ENCODE measurements at places on chromosomes 1 and 21. TPM values are rescaled to one million over a fixed set of nuclear protein-coding genes. Genes with fewer than 3 reads are reported as not detected.

DNA sequence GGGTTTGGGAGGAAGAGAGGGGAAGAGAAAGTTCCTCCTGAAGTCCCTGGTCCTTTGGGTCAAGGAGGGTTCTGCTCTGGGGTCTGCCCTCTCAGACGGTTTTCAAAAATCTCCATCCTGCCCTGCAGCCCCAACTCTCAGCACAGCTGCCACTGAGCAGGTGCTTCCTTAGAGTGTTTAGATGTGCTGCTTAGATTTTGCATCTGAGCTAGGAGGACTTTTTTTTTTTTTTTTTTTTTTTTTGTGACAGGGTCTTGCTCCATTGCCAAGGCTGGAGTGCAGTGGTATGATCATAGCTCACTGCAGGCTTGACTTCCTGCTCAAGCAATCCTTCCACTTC, 324.9 kb upstream of the POU3F1 start:
- DNase-seq, result no peak

Gene KIAA1614
- 3.1 TPM for total RNA-seq

DNA sequence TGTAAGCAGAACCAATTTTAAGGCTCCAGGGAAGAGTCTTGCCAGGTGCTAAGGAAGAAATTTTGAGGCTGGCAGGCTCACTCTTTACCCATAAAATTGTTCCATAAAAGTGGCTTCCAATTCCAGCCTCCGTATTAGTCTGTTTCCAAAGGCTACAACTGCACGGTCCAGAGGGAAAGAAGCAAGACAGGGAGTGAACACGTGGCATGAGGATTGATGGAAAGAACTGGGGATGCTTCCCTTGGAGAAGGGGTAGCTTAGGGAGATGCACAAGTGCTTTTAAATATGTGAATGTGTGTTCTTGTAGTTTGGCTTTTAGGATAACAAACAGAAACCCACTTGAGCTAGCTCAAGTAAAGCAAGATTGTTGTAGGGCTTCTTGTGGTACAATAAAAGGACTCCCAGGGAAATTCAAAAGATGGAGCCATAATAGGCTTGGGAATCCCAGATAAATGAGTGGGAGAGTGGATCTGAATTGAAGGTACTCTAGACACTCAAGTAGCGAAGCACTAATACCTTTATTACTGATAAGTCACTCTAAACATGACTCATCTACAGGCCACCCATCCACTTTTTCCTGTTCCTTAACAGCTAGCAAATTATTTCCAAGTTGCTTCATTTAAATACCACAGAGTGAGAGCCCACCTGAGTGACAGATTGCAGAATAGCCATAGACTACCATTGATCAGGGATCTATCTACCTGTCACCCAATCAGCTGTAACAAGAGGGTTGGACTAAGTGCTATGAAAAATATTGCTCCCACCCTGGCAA, 34.8 kb upstream of the NPL start:
- DNase-seq, result no peak

DNA sequence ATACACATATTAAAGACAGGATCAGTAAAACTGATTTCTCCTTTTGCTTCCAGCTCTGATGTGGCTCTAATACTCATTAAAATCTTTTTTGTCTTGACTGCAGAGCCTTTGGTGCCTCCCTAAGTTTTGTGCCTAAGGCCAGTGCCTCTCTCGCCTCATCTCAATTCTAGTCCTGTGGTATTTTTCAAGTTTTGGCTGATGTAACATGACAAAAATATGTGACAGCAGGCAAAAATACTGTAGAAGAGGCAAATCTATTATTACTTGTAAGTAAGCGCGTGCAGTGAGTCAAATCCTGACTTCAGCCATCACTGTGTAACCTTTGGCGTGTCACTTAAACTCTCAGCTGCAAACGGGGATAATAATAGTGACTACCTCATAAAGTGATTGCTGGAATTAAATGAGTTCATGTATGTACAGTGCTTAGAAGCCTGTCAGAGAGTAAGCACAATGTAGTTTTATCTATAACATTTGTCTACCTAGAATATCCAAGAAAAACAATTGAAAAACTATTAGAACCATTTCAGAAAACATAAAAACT, 74.0 kb downstream of the MAB21L3 start:
- DNase-seq, result no peak

- no peak for DNase-seq
Measured at GRCh38 chr1:245304698-245305097, 149.9 kb downstream of the KIF26B start.

DNA sequence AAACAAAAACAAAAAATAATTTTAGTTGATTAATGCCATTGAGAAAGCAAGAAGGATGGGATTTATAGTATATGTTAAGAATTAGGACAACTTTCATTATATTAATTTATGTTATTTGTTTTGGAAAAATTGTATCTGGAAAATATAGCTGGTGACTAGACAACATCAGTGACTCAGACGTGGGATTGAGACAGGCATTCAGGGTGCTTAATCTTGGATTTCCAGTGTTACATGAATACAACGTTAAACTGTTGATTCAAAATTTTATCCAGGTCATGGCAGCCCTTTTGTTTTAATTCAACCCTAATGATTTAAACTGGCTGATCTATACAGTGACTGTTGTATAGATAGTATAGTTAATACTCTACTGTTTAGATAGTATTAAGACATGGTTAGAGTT, 827.1 kb upstream of the B3GALT2 start:
- no peak for DNase-seq

Gene TACSTD2
- 1.7 TPM for total RNA-seq

Gene SORT1
- total RNA-seq, result 169 TPM

Gene NBPF14
- total RNA-seq, result 33.5 TPM

Gene TIPRL
- total RNA-seq, result 29.9 TPM

GRCh38 chr1:58116284-58116683, 430.2 kb downstream of the OMA1 start:
- DNase-seq, result no peak

- DNase-seq, result no peak
Measured at GRCh38 chr1:182643699-182644098, 39.5 kb upstream of the RGS16 start.

Gene C2CD4D
- not detected for total RNA-seq

DNA sequence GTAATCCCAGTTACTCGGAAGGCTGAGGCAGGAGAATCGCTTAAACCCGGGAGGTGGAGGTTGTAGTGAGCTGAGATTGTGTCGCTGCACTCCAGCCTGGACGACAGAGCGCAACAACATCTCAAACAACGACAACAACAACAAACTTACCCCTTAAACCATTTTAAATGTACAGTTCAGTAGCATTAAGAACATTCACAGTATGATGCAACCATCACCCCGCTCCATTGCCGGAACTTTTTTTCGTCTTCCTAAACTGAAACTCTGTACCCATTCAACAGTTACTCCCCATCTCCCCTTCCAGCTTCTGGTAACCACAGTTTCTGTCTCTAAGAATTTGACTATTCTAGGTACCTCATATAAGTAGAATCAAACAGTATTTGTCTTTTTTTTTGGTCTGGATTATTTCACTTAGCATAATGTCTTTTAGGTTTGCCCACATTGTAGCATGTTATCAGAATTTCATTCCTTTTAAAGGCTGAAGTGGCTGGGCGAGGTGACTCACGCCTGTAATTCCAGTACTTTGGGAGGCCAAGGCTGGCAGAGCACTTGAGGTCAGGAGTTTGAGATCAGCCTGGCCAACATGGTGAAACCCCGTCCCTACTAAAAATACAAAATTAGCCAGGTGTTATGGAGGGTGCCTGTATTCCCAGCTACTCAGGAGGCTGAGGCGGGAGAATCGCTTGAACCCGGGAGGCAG, 19.6 kb downstream of the CA6 start:
- DNase-seq, result no peak

- DNase-seq, result no peak
Measured at GRCh38 chr1:183640193-183640592, 4.6 kb upstream of the ARPC5 start.

Gene LEFTY2
- total RNA-seq, result 2.2 TPM

- no peak for DNase-seq
Measured at GRCh38 chr1:241542199-241542907, 10.2 kb downstream of the KMO start.

- no peak for DNase-seq
Measured at GRCh38 chr1:20105856-20106255, 13.5 kb downstream of the PLA2G2D start.

DNA sequence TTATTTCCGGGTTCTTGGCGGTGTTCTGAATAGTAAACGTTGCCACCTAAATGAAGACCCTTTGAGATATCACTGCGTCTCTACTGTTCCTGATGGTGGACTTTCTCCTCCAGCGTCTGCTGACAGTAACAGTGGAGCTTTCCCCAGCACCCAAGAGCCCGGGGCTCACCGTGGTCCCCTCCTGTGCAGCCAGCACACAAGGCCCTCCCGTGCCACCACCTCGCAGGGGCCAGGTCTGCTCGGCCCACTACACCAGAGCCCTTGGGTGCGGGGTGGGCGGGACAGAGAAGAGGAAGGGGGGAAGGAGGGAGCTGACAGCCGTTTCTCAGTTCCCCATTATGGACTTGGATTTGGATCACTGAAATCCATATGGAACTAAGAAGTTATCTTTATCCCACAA, 61.2 kb upstream of the TRAPPC10 start:
- DNase-seq, result no peak

Gene OLFML3
- 44.3 TPM for total RNA-seq

DNA sequence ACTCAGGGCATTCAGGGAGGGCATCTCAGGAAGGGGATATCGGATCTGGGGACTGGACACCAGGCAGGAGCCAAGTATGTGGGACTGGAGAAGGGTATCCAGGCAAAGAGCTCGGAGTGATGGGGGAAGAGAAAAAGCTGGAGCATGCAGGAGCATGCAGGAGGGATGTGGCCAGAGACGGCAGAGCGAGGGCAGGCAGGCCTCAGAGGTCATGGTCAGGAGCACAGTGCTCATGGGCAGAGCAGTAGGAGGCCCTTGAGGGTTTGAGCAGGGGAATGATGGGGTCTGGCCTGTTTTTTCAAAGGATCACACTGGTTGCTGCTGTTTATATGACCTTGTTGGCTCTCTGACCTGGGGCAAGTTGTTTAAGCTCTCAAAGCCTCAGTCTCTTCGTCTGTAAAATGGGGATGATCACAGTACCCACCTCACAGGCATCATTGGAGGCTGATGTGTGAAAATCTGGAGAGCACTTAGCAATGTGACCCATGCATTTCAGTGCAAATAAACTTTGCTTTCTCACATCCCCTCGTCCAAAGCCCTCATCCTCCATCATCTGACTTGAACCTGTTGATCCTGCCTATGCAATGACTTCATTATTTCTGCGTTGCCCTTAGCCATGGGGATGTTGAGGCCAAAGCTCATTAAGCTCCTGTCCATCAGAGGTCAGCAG, 273.1 kb downstream of the MATN1 start:
- peak; percentile 67 for DNase-seq

GRCh38 chr1:904310-904950, 19.3 kb upstream of the SAMD11 start:
- peak; percentile 97 for DNase-seq

Gene PRR9
- total RNA-seq, result not detected

Gene C1orf226
- total RNA-seq, result 1.6 TPM

Gene AJAP1
- 0.55 TPM for total RNA-seq

GRCh38 chr1:94143173-94143808, 22.3 kb upstream of the ABCA4 start:
- no peak for DNase-seq

Gene SPATA6
- 17.4 TPM for total RNA-seq

GRCh38 chr1:25837262-25837875, 17.6 kb downstream of the MTFR1L start:
- DNase-seq, result no peak

Gene RXFP4
- total RNA-seq, result not detected

Gene SLC45A3
- total RNA-seq, result 2.0 TPM

Gene OSCP1
- 7.0 TPM for total RNA-seq

DNA sequence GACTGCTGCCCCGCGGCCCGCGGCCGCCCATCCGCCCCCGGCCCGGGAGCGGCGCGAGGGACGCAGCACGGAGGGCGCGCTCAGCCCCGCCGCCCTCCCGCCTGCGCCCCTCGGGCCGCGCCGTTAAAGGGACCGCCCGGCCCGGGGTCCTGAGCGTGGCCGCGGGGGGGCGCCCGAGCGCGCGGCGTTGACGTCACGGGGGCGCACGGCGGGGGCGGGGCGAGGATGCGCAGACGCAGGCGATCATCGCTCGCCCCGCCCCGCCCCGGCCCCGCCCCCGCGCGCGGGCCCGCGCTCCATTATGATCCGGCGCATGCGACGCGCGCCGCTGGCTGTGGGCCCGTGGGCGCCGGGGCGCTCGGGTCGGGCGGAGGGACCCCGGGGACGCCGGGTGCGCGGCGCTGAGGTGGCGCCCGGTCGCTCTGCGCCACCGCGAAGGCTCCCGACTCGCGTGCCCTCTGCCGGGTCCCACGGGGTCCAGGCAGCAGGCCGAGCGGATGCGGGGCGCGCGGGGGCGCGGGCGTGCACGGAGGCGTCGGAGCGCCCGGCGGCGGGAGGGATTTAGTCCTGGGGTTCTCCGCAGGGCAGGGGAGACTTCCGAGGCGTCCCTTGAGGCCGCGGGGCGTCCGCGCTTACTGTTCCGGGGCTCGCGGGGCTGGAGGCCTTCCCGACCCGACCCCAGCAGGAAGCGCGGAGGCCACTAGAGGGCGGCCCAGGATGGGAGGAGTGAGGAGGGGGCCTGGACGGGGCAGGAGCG, at the start of gene DVL1:
Gene DVL1, minus strand, starts transcription at position 163 of the 757 bp plus-strand sequence. CDS start 353 bp downstream, outside the sequence.
- DNase-seq, result no peak

Gene GPN2
- 28.5 TPM for total RNA-seq

- no peak for DNase-seq
Measured at GRCh38 chr1:151455231-151455630, 4.1 kb downstream of the POGZ start.

DNA sequence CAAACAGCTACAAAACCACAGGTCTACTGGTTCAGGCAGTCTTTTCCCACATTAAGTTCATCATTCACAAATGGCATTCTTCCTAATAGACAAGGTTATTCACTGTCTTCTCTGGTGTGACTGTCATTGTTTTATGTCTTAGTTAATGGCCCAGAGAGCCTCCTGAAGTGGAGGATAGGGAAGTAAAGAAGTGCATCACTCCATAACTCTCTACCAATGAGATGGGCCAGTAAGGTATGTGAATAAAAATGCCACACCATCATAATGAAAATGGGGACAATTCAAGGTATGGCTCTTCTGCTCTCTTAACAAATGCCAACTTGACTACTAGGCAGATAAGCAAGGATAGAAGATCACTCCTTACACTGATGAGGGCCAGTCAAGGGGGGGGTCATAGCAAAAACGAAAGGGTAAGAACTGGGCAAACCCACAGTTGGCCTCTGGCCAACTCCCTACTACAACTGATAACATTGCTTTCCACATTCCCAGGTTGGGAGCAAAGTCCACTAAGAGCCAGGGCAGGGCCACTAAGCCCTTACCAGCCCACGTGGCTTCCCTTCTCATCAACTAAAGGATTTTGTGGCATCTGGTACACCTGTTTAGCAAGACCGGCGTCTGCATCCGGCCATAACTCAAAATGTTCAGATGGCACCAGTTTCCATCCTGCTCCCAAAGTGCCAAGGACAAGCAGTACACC, 10.0 kb downstream of the PABPC4 start:
- DNase-seq, result peak; percentile 53

DNA sequence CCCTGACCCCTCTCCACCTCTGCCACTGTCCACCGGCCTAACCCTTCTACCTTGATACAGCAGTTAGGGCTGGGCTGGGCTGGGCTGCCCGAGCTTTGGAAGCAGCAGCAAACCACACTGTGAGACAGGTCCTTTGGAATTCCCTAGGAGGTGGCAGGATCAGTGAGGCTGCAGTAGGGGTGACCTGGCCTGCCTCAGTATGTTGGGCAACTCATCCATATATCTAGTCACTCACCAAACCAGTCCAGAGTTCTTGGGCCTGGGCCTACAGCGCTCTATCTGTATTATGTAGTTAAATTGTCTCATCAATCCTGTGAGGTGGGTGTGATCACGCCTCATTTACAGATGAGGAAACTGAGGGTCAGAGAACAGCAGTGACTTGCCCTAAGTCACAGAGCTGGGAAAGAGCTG, 13.3 kb upstream of the SYNC start:
- DNase-seq, result no peak

GRCh38 chr1:201646411-201647022, 107.6 kb downstream of the NAV1 start:
- DNase-seq, result no peak
